ENCODE measurements at places on chromosomes 13 and 19. TPM values are rescaled to one million over a fixed set of nuclear protein-coding genes. Genes with fewer than 3 reads are reported as not detected.

Gene FCAR
- not detected for total RNA-seq

Gene SLC1A6
- total RNA-seq = not detected

Gene CNFN
- total RNA-seq = not detected

Gene ZNF57
- total RNA-seq = 4.1 TPM

Gene CEACAM4
- not detected for total RNA-seq

Gene TMEM145
- 0.51 TPM for total RNA-seq

Gene MRPL54
- 33.8 TPM for total RNA-seq

All from SK-MEL-5 (cell line).